ENCODE measurements at places on chromosomes 11 and 22. TPM values are rescaled to one million over a fixed set of nuclear protein-coding genes. Genes with fewer than 3 reads are reported as not detected.

Gene IGSF9B
- 0.15 TPM for total RNA-seq

Gene RIMBP3B
- 0.30 TPM for total RNA-seq

Gene AGBL2
- total RNA-seq, result 0.17 TPM

Gene GPHA2
- total RNA-seq, result not detected

Gene OOSP4B
- total RNA-seq, result not detected

Gene SFI1
- 14.1 TPM for total RNA-seq

Gene C11orf42
- total RNA-seq, result not detected

Gene PATE2
- total RNA-seq, result not detected

Gene OR4D5
- total RNA-seq, result not detected

Gene HYLS1
- 10.9 TPM for total RNA-seq

Gene CASP1
- 19.3 TPM for total RNA-seq

Gene C11orf21
- not detected for total RNA-seq
